Ecto neural progenitor cell (in vitro differentiated cells): ENCODE measurements at places on chromosomes 4 and X.

DNA sequence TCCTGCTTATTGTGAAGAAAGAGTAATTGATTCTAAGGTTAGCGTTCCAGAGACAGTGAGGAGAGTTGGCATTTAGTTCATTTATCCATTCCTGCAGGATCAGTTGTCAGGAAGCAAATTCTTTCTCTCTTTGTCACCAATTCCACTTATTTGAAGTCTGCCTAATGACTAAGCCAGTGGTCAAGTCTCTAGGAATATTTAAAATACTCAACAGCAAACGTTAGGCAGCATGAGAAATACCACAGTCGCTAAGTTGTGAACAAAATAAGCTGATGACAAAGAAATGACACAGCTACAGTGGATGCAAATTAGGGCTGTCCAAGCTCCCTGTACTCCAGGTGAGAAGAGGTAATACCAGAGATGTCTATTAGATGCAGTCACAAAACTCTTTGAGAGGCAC is 6.6 kb upstream of the MAGEB17 start:
- DNase-seq, result no peak

GRCh38 chrX:15405846-15406245 is 21.6 kb upstream of the VEGFD start:
- DNase-seq, result no peak

- no peak for DNase-seq
Measured at GRCh38 chr4:76373919-76374552, 46.9 kb downstream of the CCDC158 start.

DNA sequence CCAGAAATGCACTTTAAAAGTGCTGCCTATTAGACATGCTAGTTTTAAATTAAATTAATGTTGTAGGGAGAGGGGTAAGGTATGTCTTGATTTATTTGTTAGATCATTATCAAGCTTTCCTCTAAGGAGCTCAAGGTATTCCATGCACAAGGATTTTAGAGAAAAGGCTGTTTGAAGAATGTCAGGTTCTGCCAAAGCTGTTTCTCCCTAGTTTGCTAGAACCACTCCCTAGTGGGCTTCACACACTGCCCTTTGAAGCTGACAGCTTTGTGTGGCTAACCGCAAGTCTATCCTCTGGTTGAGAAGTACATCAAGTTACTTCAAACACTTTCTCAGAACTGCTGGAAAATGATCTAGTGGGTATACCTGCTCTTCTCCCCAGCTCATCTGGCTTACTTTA is 32.3 kb downstream of the RASL11B start:
- DNase-seq, result no peak

- no peak for DNase-seq
Measured at GRCh38 chrX:79259073-79259689, 108.0 kb downstream of the ITM2A start.

GRCh38 chr4:38869511-38869910 is 1.9 kb downstream of the FAM114A1 start:
- no peak for DNase-seq

DNA sequence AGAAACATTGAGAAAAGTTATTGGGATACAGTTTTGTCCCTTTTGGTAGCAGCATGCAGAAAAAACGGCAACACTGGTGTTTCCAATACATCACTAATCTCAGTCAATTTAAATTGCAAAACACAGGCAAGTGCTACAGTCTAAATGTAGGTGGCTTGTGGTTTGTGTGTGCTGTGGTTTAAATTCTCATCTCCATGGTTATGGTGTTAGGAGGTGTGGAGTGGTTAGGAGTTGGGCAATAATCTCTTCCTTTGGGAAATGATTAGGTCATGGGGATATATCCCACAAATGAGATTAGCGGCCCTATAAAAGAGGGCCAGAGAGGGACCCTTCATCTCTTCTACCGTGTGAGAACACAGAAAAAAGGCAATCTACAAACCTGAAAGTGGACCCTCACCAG is 1344.3 kb downstream of the ADGRL3 start:
- no peak for DNase-seq

DNA sequence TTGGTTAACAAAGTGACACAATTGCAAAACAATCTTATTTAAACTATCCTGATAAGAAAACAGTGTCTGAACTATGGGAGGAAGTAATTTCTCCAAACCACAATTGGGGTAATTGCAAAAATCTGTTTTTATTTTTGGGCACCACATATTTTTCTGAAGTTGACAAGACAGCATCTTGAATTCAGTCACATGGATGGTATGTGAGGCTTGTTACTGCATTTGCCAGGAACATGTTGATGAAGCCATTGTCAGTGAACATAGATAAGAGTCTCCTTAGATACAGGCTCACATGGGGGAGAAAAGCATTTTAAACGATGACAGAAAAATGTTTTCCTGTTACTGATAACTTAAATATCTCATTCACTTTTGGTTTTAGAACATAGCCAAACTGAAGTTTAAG is 5.5 kb upstream of the USP53 start:
- no peak for DNase-seq

- DNase-seq, result no peak
Measured at GRCh38 chr4:60737858-60738257, 462.3 kb upstream of the ADGRL3 start.

DNA sequence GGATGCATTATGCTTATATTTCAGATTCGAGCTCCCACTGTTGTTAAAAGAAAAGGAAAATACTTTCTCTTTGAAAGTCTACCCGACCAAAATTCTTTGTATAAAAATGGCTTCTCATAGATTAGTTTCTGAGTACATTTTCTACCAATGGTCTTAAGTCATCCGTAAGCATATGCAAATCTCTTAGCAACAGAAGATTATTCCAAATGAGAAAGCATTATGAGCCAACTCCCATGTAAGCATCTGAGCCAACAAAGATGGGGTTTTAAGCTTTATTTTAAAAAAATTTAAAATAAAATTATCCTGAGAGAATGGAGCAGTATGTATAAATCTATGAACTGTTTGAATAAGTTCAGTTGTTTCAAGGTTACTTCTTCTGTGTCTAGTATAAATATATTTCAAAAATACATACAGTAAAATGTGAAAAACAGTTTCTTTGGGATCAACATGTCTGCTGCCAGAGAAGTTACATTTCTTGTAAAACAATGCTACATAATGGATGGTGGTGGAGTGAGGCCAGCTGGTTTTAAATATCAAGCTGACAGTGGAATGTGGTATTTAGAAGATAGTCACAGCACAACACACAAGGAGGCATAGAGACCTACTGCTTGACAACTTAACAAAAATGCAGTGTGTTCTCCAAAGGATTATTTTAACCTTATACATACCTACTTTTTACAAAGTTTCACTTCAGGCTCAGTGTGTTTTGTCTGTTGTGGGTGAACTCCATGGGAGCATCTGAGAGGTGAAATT is 199.5 kb upstream of the DIPK2B start:
- no peak for DNase-seq
